Bronchial epithelial cell (primary cell): ENCODE measurements at places on chromosomes 7 and 10. TPM values are rescaled to one million over a fixed set of nuclear protein-coding genes. Genes with fewer than 3 reads are reported as not detected.

- DNase-seq, result no peak
Measured at GRCh38 chr10:78473006-78473405, 439.3 kb downstream of the RPS24 start.

The PAX4 gene
- not detected in 2 replicates for total RNA-seq

- DNase-seq, result no peak
Measured at GRCh38 chr10:86663046-86663345, 5.3 kb upstream of the LDB3 start.

DNA sequence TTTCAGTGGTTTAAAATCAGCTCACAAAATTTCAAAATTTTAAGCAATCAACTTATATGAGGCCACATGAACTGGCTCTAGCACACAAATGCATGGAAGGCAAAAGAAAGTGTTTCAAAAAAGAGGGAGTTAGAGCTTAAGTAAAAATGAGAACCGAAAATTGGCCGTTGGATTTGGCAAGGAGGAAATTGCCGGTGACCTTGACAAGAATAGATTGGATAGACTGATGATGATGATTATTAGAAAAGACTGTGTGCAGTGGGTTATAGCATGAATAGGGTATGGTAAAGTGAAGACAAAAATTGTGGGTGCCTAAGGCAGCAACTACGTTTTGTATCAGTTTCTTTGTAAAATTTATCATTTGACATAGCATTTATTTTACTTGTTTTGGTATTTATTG is 175.7 kb downstream of the SEMA3D start:
- DNase-seq, result no peak

DNA sequence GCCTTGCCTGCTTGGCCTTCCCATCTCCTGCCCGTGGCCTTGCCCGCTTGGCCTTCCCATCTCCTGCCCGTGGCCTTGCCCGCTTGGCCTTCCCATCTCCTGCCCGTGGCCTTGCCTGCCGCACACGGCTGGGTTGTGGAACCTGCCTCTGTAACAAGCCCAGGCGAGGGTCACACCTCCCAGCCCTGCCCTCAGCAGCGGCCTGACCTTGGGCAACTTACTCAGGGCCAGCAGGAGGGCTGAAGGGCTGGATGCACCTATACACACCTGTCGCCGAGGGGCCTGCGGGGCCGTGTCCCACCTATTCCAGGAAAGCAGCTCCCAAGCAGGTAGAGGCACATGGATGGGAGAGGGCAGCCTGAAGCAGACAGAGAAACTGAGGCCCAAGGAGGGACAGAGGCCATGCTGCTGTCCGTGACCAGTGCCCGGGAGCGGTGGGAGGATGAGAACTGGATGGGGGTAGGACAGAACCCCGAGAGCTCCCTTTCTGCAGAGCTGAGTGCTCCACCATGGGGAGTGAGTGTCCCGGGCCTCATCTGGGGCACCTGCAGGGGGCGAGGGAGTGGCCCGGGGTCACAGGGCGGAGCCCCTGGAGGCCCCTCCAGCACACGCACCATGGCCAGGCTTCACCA is 277.6 kb downstream of the ELFN1 start:
- DNase-seq, result no peak

The TUBB8 gene
- not detected in 2 replicates for total RNA-seq

DNA sequence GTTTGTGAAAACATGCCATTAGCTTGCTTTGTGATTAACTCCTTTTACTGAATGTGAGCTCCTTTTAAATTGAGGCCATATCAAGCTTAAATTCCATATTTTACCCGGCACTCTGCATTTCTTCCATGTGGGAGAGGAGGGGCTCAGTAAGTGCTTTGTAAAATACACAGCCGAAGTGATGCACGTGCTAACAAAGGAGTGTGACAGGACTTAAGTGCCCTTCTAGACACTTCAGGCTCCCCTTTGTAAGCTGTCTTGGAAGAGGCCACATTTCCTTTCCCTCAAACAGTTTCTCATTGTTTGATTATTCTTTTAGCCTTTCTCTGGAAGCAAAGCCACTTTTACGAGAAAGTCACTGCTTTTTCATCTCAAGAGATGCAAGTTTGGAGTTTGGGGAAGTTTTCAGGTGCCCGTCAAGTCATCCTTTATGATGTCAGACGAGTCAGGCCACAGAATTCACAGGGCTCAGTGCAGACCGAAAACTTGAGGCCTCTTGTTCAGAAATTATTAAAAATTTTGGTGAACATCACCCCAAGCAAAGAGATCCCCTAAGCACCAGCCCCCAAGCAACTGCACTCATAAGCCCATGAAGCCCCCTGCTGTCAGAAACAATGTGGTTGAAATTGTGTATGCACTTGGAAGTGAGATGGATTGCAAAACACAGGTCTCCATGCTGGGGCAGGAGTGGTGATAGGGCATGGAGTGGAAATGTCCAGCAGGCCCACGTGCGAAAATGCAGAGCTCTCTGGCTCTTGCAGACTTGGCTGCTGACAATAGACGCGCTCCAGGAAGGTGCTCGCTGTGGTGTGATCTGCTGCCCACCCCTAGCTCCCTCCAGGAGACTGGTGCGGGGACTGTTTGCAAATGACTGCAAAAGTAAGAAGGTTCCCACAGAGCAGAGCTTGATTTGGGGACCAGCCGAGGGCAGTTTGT is 11.5 kb downstream of the IKZF1 start:
- no peak for DNase-seq

GRCh38 chr10:88428442-88428841 is 154.7 kb downstream of the RNLS start:
- peak; percentile 79 for DNase-seq

The TMEM130 gene
- not detected in 2 replicates for total RNA-seq
